ENCODE measurements at places on chromosomes 6 and 20.

DNA sequence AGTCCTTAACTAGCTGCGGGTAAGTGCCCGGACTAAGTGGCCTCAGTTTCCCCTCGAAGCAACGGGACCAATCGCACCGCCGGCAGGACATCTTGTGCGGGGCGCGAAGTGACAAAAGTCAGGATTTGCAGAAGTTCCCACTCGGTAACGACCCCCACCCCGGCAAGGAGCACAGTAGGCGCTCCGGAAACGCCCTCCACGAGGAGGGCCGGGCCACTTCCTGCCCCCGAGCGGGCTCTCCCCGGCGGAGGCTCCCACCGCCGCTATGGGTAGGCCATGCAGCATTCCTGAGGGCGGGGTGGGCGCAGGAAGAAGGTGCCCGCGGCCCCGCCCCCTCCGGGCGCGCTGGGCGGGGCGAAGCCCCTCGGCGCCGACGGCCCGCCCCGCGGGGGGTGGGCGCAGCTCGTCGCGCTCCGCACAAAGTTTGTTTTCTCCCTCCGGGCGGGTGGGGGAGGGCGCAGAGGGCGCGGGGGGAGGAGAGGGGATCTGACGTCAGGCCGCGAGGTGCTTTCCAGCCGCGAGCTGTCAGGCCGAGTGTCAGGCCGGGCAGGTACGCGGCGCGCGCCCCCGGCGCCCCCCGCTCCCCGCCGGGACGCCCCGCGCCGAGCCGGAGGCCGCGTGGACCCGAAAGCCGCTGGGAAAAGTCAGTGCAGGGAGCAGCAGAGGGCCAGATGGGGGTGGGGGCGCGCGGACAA is at the start of gene TGIF2:
TSS of gene TGIF2 (plus strand) at position 495 of the 695 bp plus-strand sequence. CDS start 5,178 bp downstream, outside the sequence.
- peak; percentile 99 for DNase-seq

DNA sequence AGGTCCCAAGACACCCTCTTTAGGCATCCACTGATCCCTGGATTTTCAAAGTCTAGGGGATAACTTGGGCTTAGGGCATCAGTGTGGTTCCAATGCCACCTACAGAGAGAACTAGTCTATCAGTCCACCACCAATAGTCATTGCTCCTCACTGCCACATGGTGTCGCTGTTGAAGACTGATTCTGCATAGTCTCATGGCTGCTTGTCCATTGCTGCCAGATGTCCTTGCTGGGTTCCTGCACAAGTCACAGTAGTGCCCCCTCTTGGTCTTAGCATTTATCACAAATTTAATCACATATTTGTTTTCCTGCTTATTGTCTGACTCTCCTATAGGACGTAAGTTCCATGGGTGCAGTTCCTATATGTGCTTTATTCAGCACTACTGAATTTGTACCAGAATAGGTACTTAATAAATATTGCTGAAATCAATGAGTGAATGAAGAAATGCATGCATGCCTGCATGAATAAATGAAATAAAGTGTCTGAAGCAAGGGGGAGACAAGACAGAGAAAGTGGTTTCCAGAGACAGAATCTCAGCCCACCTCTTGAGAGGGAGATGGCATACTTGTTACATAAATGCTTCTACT is 45.9 kb upstream of the RALY start:
- no peak for DNase-seq

- DNase-seq, result no peak
These were observed 12.4 kb upstream of the HLA-G start for GRCh38 chr6:29815118-29815750.

DNA sequence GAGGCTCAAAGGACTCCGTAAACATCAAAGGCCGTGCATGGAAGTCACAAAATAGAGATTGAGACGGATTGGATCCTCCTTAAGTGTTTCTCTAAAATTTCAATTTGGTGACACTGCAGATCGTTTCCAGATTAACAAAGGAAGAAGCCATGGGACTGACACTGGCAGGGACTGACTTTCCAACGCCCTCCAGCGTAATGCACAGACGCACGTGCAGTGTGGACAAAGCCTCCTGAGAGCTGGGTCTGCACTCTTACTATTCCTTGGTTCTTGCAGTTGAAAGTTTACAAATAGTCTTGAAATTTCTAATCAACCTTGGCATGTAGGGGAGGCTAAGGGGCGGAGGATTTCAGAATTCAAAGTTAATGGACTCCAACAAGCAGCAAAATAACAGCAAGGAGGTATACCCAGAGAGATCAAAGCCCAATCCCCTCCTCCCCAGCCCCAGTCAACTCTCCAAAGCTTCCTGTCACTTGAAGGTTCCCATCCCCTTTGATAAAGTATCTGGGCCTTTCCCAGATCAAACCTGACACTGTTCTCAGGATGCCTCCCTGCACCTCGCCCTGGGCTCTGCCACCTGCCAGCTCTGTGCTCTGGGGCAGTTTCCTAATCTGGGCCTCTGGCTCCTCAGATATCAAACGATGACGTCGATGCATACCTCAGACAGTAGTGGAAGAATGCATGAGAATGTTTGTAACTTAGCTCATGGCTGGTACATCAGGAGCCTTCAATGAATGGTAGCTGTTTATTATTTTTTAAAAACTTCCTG is 106.5 kb upstream of the TRAF3IP2 start:
- no peak for DNase-seq

DNA sequence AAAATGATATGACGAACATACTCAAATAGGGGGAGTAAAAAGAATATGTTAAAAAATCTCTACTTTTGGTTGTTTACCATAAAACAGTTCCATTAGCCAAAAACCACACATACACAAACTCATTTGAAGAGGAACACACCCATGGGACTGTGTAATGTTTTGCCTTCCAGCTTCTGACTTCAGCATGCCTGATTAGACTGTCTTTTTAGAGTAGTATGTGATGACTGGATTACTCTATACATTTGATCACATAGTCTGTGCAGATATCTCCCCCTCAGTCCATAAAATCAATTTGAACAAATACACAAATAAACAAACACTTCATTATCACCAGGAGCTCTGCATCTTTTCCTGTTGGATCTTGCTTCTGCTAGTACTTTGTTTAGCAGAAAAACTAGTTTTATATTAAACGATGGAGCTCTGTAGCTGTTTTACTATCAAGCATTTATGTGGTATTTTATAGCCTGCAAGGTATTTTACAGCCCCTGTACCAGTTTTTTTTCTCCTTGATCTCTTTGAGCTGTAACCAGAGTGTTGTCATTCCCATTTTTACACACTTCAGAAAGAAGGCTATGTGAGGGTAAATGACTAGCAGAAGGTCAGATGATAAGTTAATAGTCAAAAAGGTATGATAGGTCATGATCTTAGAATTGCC is 866.5 kb upstream of the MAP3K7 start:
- no peak for DNase-seq

GRCh38 chr6:111581957-111582356 is 23.7 kb downstream of the TRAF3IP2 start:
- DNase-seq, result no peak

- DNase-seq, result no peak
These were observed 21.0 kb upstream of the TMEM30A start for GRCh38 chr6:75305573-75305972.

GRCh38 chr20:20837574-20838021 is 125.2 kb upstream of the RALGAPA2 start:
- DNase-seq, result peak; percentile 58

DNA sequence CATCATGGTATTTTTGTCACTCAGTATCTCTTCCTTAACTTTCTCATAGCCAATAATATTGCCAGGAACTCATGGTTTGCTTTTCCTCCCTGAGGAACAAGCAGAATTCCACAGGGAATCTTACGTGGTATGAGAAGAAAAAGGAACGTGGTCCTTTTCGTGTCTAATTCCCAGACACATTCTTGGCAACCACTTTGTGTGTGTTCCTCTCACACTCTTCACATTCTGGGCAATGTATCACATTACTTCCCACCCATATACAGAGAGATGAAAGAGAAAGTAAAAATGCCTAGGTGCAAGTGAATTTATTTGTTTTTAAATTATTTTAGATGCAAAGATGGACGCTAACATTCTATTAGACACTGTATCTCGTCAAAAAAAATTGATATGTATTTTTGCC is 102.7 kb downstream of the PTPRK start:
- DNase-seq, result no peak

GRCh38 chr6:4074478-4075235 is 4.3 kb downstream of the FAM217A start:
- no peak for DNase-seq

GRCh38 chr6:51529240-51529639 is 558.2 kb downstream of the PKHD1 start:
- no peak for DNase-seq

DNA sequence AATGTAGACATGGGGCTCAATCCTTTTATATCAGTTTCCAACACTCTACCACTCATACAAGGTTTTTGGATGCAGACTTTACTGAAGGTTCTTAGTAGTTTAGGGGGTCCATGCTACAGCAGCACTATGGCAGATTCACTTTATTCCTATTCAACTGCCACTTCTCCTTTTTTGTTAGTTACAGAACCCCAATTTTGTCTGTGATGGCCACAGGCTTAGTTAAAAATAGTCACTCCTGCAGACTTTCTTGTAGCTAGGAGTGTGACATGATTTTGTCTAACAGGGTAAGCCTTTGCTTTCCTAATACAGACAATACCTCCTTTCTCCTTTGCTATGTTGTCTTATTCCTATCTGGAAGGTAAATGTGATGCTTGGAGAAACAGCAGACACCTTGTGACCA is 90.0 kb upstream of the SLC24A3 start:
- DNase-seq, result no peak

Measured in GM10248 (cell line).